ENCODE measurements at places on chromosomes 3 and 15.

GRCh38 chr15:83364501-83364900 lies 80.0 kb upstream of the BNC1 start:
- DNase-seq, result no peak

- DNase-seq, result no peak
Observed at GRCh38 chr3:153354641-153355040, 192.6 kb downstream of the RAP2B start.

DNA sequence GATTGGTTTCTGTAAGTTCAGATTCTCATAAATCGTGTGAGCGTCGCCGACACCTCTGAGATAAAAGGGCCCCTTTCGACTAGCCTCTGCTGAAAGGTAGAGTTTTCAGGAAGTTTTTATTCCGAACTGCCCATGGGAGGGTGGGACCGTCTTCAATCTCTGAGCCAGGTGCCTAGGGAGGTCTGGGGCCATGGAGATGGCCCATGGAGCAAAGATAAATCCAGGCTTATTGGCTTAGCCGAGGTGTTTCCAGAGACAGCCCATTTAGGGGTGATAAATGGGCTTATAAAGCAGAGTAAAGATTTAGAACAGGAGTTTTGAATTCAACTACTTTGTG lies 442 bp downstream of the QTRT2 start:
- DNase-seq, result no peak

DNA sequence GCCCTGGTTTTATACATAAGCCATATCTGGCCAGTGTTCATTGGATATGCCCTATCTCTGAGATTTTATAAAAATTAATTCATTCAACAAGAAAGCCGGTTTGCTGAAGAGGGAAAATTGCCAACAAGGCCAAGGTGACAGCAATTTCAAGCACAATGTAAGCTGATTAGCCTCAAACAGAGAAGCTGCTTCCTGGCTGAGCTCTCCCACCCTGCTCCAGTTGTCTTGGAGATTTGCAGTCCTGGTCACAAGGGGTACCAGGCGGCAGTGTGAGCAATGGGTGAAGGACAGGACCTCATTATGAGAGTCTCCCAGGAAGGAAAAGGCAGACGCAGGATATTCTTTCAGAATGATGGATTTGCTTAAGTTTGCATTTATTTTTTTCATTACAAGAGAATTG lies 5.4 kb upstream of the THSD4 start:
- no peak for DNase-seq

DNA sequence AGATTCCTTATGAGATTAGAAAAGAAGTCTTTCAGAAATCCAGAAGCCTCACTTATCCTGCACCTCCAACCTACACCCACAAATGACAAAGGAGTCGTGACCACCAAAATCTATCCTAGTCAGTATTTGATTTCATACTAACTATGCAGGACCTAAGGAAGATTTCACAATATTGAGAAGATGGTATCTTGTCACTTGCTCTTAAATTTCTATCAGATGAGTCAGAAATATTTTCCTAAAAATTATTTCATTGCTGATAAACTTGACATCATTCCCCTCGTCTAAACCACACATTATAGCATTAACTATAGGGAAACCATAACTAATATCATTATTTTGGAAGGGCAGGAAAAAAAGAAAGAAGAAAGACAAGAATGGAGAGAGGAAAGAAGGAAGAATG lies 138.0 kb upstream of the THBS1 start:
- no peak for DNase-seq

DNA sequence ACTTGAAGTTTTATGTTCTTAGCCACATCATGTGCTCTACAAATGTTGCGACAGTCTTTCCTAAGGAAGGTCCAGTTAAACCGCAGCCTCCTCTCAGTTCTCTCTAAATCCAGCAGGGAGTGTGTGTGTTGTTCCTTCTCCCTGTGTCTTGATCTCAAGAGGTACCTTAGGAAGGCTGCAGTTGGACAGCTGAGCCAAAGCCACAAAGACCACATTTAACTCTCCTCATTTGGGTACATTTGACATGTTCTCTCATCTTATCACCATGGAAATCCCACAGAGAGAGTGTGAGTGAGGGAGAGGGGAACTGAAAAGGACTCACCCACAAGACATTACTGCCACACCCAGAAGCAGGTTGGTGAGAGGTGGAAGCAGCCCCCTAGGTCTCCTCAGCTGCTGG lies 79.5 kb downstream of the CD200R1L start:
- DNase-seq, result no peak

GRCh38 chr15:62104846-62105245 lies 38.1 kb downstream of the C2CD4A start:
- DNase-seq, result no peak

DNA sequence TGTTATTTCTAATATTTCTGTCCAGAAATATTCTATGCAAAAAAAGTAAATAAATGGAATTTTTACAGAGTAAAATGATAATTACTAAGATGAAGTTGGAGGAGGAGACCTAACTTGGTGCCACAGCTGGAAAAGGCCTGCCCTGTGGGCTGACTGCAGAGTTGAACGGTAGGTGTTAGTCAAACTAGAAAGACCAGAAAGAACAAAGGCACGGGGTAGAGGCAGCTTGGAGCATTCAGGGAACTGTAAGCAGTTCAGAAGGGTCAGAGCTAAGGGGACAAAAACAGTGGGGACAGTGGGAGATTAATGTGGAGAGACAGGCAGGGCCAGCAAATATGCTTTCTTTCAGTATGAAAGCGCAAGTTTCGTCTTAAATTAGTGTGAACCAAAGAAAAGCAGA lies 39.3 kb upstream of the PTPRG start:
- DNase-seq, result no peak

DNA sequence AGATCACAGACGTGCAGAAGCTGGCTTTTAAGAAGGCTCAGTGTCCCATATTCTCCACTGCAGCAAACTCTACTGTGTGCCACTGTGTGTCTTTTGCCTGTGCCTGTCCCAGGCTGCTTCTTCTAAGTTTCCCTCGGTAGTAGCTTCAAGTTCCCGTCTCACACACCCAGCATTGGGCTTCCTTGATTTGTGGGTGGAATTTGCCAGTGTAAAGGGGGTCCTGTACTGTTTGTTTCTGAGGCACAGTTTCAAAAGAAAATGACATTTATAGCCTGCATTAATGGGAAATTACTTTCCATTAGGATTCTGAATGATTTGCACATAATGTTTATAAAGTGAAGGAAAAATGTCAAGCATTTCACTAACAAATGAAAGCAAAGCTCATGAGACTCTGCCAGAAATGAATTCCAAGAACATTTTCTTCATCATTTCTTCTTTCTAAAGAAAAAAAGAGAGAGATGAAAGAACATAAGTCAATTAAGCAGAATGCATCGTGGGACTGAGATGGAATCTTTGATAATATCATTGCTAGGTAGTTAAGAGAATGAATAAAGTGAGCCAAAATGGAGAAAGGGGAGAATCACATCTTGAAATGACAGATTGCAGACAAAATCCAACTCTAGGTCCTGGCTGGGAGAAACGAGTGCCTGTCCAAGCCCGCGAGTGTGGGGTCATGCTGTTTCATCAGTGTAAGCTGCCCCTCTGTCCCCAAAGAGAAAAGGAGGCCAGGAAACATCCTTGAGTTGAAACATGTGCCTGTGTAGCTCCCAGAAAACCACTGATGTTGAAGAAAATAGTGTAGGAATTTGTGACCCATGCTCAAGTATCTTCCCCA lies 48.6 kb upstream of the ADAMTSL3 start:
- no peak for DNase-seq

- no peak for DNase-seq
Observed at GRCh38 chr3:50340448-50341329, at the start of gene RASSF1. TSS of gene RASSF1 (minus strand) at chr3:50340836. CDS start at chr3:50340805, 31 bp downstream.

DNA sequence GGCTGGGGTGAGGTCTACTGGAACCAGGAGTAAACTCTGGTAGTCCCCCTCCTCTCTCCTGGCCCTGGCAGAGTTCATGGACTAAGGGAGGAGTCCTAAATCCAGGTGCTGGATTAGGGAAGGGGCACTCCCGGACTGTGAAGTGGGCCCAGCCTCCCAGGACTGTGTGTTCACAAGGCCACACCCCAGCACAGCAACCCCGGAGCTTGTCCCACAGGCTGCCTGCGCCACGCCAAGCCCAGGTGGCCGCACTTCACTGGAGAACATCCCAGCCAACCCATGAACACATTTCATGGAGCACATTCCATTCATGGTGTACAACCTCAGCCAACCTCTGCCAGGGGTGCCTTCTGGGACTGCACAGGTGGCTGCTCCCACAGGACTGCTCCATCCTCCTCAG lies 8.2 kb downstream of the ARPIN start:
- DNase-seq, result no peak

- no peak for DNase-seq
Observed at GRCh38 chr3:73866846-73867245, 242.1 kb upstream of the PDZRN3 start.

DNA sequence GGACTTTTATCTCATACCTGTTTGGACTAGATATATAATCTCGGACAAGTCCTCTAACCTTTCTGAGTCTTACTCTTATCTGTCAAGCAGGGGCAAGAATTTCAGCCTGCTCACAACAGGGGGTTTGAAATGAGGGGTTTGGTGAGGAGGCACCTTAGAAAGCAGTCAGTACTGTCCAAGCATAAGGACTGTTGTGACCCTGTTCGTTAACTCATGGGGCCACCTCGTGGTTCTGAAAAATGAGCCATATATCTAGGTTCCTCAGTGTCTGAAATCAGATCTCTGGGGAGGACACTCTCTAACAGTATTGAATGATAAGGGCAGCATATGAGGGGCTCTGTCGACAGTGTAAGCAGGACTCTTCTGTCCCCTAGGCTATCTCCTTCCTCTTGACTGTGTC lies 7.2 kb upstream of the TIMP4 start:
- DNase-seq, result no peak

DNA sequence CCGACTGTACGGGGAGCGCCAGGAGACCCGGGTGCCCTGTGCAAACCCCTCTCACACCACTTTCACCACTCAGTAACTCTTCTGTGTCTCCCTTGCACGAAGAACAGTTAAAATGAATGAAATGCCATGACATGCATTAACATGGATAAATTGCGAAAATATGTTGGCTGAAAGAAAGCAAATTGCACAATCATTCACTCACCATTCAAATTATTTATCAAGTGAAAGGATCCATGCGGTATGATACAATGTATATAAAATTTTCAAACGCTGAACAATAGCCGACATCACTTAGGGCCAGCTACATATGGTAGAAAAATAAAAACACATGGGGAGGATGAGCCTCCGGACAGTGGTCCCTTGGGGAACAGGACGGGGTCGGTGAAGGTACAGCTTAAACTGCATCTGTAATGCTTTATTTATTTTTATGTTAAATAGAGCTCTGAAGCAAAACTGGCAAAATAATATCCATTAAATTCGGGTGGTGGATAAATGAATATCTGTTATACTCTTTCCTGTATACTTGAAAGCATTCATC lies 45.9 kb downstream of the SLC12A8 start:
- DNase-seq, result no peak

GRCh38 chr3:17802950-17803349 lies 60.5 kb upstream of the TBC1D5 start:
- DNase-seq, result no peak

DNA sequence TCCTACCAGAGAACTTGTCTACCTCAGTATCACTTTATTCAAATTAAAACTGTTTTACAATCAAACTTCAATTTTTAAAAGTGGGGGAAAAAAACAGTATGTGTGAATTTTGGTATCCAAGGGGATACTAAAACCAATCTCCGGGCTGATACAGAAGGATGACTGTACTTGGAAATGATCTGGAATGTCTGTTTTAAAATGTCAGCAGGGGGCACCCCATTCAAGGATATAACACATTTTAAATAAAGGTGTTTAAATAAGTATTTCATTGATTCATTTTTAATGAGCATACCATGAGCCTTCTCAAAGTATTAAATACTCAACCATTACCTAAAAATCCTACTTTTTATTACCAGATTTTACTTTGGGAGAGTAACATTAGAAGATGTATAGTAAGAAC lies 67.9 kb downstream of the ULK4 start:
- DNase-seq, result peak; percentile 15

- no peak for DNase-seq
Observed at GRCh38 chr3:157610876-157611535, 107.8 kb upstream of the VEPH1 start.

- no peak for DNase-seq
Observed at GRCh38 chr3:169272532-169272931, 391.0 kb downstream of the MECOM start.

- no peak for DNase-seq
Observed at GRCh38 chr3:188066141-188066540, 87.8 kb upstream of the LPP start.

GRCh38 chr3:39671116-39671515 lies 138.3 kb upstream of the MYRIP start:
- DNase-seq, result no peak

DNA sequence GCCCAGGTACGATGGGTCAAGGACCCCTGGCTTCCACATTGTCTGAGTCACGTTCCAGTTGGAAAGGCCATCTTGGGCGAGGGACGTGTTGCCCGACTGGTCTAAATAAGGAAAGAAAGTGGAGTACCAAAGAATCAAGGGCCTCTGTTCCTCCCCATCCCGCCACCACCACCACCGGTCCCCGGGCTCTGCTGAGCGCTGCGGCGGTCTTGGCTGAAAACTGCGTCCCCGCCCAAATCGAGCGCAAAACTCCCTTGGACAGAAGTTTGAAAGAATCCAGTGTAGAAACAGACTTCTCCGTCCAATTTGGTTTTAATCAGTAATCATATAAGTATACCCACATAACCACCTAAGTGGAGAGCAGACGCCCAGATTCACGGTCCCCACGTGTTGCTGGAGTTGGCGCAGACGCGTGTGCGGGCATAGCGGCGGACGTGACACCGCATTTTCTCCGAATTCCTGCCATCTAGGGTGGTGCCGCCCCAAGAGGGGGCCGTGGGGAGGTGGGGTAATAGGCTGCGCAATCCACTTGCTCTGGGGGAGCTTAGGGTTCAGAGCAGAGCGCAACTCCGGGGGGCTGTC lies 243.8 kb upstream of the TOPAZ1 start:
- DNase-seq, result no peak

- no peak for DNase-seq
Observed at GRCh38 chr3:189838291-189838690, 207.1 kb downstream of the TP63 start.

DNA sequence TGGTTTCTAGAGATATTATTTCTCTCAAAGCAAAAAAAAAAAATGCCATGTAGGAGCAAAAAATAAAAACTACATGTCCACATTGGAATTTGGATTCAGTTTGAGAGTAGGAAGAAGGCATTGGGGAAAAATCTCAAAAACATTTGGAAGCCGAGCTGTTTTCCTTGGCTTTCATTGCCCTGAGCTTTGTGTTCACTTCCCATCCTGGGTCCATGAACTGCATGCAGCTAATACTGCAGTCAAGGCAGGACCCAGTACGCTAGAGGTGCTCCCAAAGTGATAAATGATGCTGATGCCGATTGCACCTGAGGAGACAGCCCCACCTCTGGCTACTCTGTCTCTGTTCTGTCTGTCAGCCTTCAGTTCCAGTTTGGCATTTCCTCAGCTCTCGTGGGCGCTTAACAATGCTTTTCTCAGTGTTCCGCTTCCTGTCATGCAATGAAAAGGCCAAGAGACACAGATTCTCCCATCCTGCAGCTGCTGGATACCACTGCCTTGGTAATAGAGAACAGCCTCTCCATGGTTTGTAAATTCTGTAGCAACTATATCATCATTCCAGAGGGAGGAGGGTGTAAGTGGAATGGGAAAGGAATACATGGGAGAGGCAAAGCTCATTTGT lies 181.8 kb downstream of the RYR3 start:
- peak; percentile 35 for DNase-seq

All from SJCRH30 (cell line).